ENCODE measurements at places on chromosomes 6 and 20. TPM values are rescaled to one million over a fixed set of nuclear protein-coding genes. Genes with fewer than 3 reads are reported as not detected.

The GGTLC1 gene
- total RNA-seq, result not detected

The BPIFB1 gene
- total RNA-seq, result not detected

The PGC gene
- 0.94 TPM for total RNA-seq

The BNIP5 gene
- total RNA-seq, result 0.05 TPM

The ARMC12 gene
- total RNA-seq, result 0.73 TPM

The ROMO1 gene
- 404 TPM for total RNA-seq

The C6orf52 gene
- total RNA-seq, result 2.0 TPM

The DACT2 gene
- total RNA-seq, result not detected

The TULP4 gene
- total RNA-seq, result 95.1 TPM

The CEBPB gene
- total RNA-seq, result 167 TPM

The ARG1 gene
- total RNA-seq, result 0.20 TPM

The PTCRA gene
- 0.55 TPM for total RNA-seq

The CARMIL1 gene
- total RNA-seq, result 25.6 TPM

The UBE2C gene
- total RNA-seq, result 1.3 TPM

The SLC17A2 gene
- total RNA-seq, result not detected

The NOX3 gene
- total RNA-seq, result not detected

The DLL1 gene
- total RNA-seq, result 6.1 TPM

The PLN gene
- 4.8 TPM for total RNA-seq

The COL19A1 gene
- not detected for total RNA-seq

The EYA2 gene
- total RNA-seq, result 0.18 TPM

Measured in ovary (tissue), 10 donors.